ENCODE measurements at places on chromosomes 7 and 10. TPM values are rescaled to one million over a fixed set of nuclear protein-coding genes. Genes with fewer than 3 reads are reported as not detected.

GRCh38 chr10:132306864-132307751 is 642 bp downstream of the STK32C start:
- peak; percentile 71 for DNase-seq

- peak; percentile 46 for DNase-seq
Measured at GRCh38 chr10:119006451-119007210, 22.9 kb upstream of the NANOS1 start.

GRCh38 chr7:604884-605531 is 85.4 kb upstream of the PDGFA start:
- no peak for DNase-seq

DNA sequence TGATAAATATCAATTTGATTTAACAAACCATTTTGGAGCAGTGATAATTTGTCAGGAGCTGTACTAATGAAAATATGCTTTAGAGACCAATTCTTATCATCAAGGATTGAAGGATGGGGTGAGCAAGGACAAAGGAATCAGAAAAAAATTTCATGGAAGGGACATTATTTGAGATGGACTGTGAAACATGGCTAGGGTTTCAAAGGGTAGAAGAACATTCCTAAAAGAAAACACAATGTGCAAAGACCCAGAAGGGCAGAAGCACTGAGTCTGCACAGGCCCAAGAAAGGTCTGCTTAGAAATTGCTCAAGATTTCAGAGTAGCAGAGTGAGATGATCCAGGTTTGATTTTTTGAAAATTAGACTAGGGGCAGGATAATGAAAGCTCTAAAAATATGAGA is 174.5 kb downstream of the LRRN3 start:
- DNase-seq: no peak

GRCh38 chr7:124387056-124387455 is 354.2 kb upstream of the TMEM229A start:
- DNase-seq: no peak

DNA sequence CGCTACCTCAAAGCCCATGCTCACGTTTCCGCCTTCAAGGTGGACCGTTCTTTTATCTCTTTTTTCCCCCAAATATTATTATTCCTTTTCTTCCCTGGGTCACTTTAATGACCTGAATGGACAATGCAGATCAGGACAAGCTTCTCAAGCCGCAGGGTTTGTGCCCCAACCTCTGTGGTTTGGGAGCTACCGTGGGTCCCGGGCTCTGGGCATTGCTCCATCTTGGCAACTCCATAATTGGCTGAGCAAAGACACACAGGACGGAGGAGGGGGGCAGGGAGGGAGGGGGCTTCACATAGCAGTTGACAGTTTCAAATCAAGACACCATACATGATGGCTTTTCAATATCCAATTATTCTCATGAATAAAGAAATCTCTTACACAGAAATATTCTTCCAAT is 308.1 kb upstream of the FZD8 start:
- no peak for DNase-seq

GRCh38 chr10:52566471-52567246 is 205.9 kb downstream of the MBL2 start:
- peak; percentile 4 for DNase-seq

- peak; percentile 74 for DNase-seq
Measured at GRCh38 chr7:106425017-106425719, 140.4 kb upstream of the NAMPT start.

DNA sequence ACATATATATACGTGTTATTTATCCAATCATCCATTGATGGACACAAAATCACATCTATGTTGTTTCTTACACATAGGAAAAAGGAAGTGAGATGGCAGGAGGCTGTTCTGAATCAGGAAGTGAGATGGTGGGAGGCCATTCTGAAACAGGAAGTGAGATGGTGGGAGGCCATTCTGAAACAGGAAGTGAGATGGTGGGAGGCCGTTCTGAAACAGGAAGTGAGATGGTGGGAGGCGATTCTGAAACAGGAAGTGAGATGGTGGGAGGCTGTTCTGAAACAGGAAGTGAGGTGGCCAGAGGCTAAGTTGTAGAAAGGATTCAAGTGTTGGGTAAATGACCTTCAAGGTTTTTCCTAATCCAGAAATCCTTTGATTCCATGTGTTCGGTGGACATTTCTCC is 921.5 kb downstream of the TYW1 start:
- no peak for DNase-seq

- DNase-seq: no peak
Measured at GRCh38 chr10:51886438-51887068, 187.2 kb upstream of the CSTF2T start.

- no peak for DNase-seq
Measured at GRCh38 chr10:132252412-132252811, 55.3 kb downstream of the STK32C start.

DNA sequence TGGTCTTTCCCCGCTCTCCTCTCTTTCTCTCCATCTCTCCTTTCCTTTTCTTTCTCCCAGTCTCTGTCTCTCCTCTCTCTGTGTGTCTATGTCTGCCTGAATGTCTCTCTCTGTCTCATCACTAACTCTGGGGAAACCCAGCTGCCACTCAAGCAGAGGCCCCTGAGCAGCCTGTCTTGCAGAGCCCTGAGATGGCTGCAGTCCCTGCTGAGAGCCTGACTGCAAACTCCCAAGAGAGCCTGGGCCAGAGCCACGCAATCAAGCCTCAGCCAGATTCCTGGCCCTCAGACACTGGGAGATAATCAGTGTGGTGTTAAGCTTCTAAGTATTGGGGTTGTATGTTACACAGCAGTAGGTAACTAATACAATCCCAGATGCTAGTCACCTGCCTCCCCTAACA is 91.5 kb downstream of the PAXIP1 start:
- no peak for DNase-seq

DNA sequence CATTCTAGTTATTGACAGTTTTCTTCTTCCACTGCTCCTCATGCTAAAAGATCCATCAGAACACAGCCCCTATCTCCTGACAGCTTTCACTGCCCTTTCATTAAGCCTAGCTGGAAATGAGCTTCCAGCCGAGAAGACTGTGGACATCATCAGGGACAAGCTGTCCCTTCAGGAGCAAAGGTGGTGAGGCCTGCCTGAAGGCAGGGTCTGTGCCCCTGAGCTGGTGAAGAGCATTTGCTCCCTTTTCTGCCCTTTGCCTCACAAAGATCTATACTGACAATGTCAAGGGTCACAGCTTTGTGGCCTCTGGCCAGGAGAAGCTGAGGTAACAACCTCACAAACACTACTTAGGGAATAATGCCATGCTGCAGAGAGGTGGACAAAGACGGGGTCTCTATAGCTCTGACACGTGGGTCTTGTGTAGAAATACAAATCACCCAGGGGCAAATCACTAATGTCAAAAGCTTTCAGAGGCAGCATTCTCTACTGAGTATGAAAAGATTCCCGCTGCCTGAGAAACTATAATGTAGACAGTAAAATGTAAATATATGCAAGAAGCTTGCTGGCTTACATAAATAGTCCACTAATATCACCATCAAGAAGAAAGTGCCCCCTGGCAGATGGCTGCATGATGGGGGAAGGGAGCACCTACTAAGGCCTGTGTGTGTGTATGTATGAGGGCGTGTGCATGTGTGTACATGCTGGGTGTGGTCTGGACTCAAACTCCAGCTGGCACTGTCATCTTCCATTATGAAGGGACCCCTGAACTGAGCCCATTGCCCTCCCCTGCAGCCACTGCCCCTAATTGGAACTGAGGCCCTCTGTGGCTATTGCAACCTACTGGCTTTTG is 55.8 kb downstream of the HBP1 start:
- DNase-seq: no peak

GRCh38 chr7:129391546-129392171 is 42.6 kb upstream of the STRIP2 start:
- DNase-seq: no peak

DNA sequence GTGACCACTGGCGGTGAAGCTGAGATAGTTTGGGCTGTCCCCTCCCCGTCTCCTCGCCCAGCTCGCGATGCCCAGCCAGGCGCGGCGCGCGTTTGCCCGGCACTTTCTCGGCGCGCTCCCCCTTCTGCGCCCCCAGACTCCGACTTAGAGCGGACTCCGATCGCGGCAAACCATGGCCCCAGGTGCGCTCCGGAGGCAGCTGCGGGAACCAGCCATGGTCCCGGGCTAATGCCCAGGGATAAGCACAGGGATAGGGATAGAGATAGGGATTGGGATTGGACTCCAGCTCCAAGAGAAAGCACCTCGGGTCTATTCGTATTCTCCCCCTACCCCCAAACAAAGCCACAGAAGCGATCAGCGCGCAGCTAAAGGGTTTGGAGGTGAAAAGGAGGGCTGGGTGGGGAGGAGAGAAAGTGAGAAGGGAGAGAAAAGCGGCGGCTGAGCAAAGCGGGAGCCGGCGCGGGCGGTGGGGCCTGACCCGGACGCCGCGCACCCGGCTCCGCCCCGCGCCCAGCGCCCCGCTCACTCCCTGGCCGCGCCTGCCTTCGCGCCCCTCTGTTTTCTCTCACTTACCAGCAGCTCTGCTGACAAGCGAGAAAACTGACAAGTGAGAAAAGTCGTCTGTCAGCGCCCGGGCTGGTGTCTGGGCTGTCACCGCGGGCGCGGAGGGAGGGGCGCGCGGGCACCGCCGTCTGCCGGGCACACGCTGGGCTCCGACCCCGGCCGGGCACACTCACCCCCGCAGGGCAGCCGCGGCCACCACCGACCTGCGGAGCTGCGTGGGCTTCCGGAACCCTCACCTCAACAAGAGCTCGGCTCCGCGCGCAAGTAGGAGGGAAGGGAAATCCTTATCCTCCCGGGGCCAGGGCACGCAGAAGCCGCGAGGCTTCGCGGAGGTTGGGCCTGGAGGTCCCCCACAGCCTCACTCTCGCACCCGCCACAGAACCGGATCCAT is at the start of gene PDE1C:
TSS of gene PDE1C (minus strand) at position 2 of the 955 bp plus-strand sequence.
- DNase-seq: no peak

- DNase-seq: no peak
Measured at GRCh38 chr10:103852189-103852711, 3.1 kb downstream of the SH3PXD2A start.

DNA sequence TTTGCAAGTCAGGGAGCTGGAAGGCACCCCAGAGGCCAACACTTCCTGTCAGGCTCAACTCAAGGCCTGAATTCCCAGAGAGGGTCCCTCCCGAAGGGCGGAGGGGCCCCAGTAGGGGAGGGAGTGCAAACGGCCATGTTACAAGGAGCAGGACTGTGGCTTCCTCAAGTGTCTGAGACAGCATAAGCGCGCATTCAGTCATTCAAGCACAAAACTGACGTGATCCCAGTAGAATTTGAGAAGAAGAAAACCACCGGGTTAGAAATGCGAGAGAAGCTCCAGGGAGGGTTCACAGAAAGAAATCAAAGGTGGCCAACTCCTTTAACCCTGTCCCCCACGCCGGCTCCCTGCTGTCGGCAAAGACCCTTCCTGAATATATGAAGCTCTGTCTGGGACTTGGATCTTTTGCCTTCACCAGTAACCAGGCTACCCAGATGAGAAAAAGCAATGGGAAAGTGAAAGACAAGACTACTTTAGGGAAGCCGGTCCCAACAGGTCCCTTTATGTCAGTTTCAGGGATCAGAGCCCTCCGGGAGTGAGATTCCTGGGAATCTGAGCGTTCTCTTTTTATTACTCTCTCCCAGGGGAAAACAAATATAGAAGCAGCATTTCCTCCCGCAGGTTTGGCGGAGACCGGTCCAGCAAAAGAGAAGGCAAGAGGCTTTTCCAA is 1.3 kb downstream of the AFAP1L2 start:
- no peak for DNase-seq

GRCh38 chr7:114981323-114981722 is 59.4 kb downstream of the MDFIC start:
- DNase-seq: no peak

- DNase-seq: no peak
Measured at GRCh38 chr7:42445691-42446090, 208.7 kb upstream of the GLI3 start.

DNA sequence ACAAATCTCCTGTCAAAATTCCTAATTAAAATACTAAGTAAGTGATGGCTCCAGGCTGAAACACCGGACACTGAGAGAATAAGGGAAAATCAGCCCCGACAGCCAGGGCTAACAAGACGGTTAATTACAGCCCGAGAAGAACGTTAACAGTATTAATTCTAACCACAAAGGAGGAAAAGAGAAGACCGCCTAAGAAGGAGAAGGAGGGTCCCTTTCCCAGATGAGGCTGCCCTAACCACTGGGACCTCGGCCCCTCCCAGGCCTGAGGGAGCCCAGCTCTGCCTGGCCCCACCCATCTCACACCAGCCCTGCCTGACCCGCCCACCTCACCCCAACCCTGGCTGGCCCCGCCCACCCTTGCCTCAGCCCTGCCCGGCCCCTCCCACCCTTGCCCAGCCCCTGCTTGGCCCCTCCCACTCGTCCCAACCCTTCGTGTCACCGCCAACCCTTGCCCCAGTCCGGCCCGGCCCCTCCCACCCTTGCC is 51.3 kb downstream of the PWWP2B start:
- DNase-seq: peak; percentile 89

DNA sequence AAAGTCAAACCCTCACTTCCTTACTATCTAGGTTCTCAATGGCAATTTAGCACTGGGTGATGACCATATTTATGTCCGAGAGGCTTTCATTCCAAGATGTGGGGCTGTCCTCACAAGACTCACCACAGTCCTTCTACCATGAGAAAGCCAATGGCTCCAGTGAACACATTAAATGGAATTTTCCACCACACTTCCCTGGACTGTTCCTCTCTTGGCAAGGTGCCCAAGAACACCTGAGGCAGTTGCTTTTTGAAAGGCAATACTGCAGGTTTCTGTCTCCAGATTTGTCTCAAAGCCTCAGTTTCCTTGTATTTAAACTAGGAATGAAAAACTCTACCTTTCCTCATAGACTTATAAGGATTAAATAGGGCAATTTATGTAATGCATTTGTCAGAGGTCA is 24.2 kb downstream of the AFAP1L2 start:
- no peak for DNase-seq

DNA sequence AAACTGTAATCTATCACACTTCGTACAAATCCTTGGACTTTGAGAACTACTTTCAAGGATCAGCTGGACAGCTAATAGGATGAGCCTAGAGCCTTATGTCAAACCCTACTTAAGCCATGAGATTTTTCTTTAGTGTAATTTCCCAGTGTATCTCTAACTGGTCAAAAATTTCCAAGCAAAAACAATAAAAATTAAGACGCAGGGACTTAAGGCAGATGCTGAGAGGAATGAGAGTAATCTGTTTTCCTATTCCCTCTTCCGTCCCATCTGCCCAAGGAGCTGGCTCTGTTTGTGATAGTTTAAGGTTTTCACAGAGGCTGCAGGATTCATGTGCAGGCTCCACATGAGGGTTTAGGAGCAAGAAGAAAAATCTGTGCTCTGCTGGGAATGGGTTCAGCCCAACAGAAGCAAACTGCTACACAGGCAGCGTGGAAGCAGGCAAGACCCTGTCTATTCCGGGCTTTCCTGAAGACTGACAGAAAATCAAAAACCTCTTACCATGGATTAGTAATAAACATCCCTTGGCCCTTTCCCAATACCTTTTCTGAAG is 62.2 kb downstream of the ARMH3 start:
- DNase-seq: no peak

GRCh38 chr10:88149906-88150305 is 286.5 kb downstream of the PTEN start:
- no peak for DNase-seq

The RBP4 gene
- total RNA-seq: 7.0 TPM

The TTYH3 gene
- 23.4 TPM for total RNA-seq

The FBXL13 gene
- total RNA-seq: 0.65 TPM

The NRP1 gene
- 52.3 TPM for total RNA-seq

The NOS3 gene
- 6.0 TPM for total RNA-seq

The ACHE gene
- total RNA-seq: 41.4 TPM

The EPO gene
- not detected for total RNA-seq

The ZNF736 gene
- 14.0 TPM for total RNA-seq

The TMEM196 gene
- total RNA-seq: 0.14 TPM

The TMEM178B gene
- 0.22 TPM for total RNA-seq

The ITIH5 gene
- 5.0 TPM for total RNA-seq

The ZNF485 gene
- total RNA-seq: 4.3 TPM

The DEPP1 gene
- total RNA-seq: 19.0 TPM
